Left cardiac atrium (tissue), 4 donors: ENCODE measurements at places on chromosomes 4 and X. TPM values are rescaled to one million over a fixed set of nuclear protein-coding genes. Genes with fewer than 3 reads are reported as not detected.

The IQSEC2 gene
- 10.8 TPM for total RNA-seq

The ATOH1 gene
- not detected for total RNA-seq

The STAP1 gene
- not detected for total RNA-seq

The JADE3 gene
- total RNA-seq, result 5.3 TPM

The ATP2B3 gene
- total RNA-seq, result not detected

The FAT1 gene
- total RNA-seq, result 67.8 TPM

The TRO gene
- total RNA-seq, result 4.9 TPM

The SLC9B1 gene
- 1.1 TPM for total RNA-seq

The PGRMC1 gene
- total RNA-seq, result 39.7 TPM

The TMEM150C gene
- 12.8 TPM for total RNA-seq

The SPANXN4 gene
- total RNA-seq, result not detected

The ARHGAP36 gene
- total RNA-seq, result 0.32 TPM

The NEXMIF gene
- total RNA-seq, result 0.24 TPM

The RAP1GDS1 gene
- 16.1 TPM for total RNA-seq

The PABPC4L gene
- total RNA-seq, result 1.1 TPM

The GYPE gene
- total RNA-seq, result 1.3 TPM

The RTL9 gene
- 0.63 TPM for total RNA-seq

The BMP2K gene
- total RNA-seq, result 41.3 TPM

The HSFX2 gene
- total RNA-seq, result not detected

The NXF2 gene
- not detected for total RNA-seq

The ETDA gene
- not detected for total RNA-seq

The KLHL4 gene
- total RNA-seq, result 1.2 TPM

The UGT2B11 gene
- not detected for total RNA-seq

The STK32B gene
- 1.4 TPM for total RNA-seq

The FGG gene
- 0.42 TPM for total RNA-seq

The XPNPEP2 gene
- total RNA-seq, result 2.0 TPM

The PDGFRA gene
- total RNA-seq, result 57.4 TPM

The NMU gene
- not detected for total RNA-seq

The PCDH10 gene
- 0.39 TPM for total RNA-seq

The PCDH11X gene
- total RNA-seq, result 0.06 TPM

The DNAJB14 gene
- total RNA-seq, result 25.3 TPM

The CTSO gene
- total RNA-seq, result 10.2 TPM

The NAA11 gene
- total RNA-seq, result not detected

The TCEAL6 gene
- not detected for total RNA-seq

The SSX4B gene
- not detected for total RNA-seq
